ENCODE measurements at places on chromosomes 5 and 9. TPM values are rescaled to one million over a fixed set of nuclear protein-coding genes. Genes with fewer than 3 reads are reported as not detected.

Gene ARID3C
- total RNA-seq = not detected

Gene SPINK13
- total RNA-seq = not detected

Gene CCDC192
- not detected for total RNA-seq

Gene SVEP1
- 62.5 TPM for total RNA-seq
